Stimulated activated naive CD8-positive, alpha-beta T cell treated with anti-CD3 and anti-CD28 coated beads, Interleukin-15, amount 100 ng/mL, for 72 hours (primary cell): ENCODE measurements at places on chromosomes 4 and X.
A peak's percentile ranks its signal among the peaks of the same experiment; 100 is the strongest.

DNA sequence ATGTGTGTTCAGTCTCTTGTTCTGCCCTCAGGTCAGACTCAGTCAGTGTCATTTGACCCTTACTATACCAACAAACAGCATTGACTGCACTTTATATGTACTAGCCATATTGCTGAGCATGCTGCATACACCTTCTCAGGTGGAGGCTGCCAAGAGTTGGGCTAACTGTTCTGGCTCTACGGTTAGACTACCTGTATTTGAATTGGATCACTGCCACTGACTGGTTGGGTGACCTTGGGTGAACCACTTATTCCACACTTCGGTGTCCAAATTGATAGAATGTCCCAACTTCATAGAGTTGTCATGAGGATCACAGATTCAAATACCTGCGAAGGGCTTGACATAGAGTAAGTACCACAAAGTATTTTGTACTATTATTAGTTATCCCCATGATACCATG lies 91.2 kb upstream of the GPR50 start:
- DNase-seq: no peak

GRCh38 chr4:15545371-15545770 lies 75.7 kb downstream of the CC2D2A start:
- DNase-seq: no peak

DNA sequence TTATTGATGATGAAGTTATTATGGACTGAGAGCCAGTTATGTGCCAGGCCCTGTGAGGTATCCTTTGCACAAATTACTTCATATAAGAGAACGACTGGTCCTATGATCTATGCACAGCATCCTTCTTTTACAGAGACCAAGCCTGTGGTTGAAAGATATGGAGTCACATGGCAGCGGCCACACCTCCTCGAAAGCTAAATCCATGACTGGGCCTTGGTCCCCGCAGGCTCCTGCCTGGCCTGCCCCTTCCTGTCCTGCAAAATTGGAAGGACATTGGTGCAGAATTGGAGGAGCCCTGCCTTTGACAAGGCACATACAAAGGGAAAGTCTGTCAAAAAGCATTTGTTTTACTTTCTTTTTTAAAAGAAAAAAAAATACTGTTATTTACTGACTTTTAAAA lies 18.3 kb downstream of the SORBS2 start:
- DNase-seq: no peak

GRCh38 chr4:1077711-1078477 lies 35.5 kb downstream of the RNF212 start:
- no peak for DNase-seq

DNA sequence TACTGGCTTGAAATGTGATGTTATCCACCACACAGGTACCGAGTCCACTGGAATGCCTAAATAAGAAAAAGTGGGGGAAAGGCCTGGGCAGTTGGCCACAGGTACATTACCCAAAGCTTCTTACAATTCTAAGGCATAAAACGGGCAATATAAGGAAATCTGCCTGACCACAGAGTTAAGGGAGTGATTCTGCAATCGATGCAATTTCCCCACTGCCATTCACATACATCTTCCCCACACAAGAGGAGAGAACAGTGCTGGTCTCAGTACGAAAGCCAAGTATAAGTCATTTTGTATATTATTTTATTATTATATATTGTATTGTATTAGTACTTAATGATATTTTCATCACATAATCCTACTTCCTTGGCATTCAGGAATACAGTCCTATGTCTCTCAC lies 30.6 kb downstream of the RFC1 start:
- DNase-seq: no peak

- no peak for DNase-seq
These were observed 840 bp upstream of the P2RY10 start for GRCh38 chrX:78944351-78944750.

DNA sequence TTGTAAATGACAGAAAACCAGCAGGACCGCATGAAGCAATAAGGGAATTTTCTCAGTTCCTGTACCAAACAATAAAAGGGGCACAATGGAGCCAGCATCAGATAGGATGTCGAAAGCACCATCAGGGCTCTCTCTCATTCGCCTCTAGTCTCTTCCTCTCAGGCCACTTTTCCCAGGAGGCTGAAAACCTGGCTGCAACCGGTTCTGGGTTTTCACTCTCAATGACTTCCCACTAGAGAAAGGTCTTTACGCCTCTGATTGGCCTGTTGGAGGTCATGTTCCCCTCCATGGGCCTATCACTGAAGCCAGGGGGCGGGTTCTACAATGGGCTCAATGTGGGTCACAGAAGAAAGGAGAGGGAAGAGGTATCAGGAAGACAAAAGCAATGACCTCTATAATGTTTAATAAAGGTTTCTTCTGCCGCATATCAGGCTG lies 29.3 kb downstream of the ZNF827 start:
- no peak for DNase-seq

DNA sequence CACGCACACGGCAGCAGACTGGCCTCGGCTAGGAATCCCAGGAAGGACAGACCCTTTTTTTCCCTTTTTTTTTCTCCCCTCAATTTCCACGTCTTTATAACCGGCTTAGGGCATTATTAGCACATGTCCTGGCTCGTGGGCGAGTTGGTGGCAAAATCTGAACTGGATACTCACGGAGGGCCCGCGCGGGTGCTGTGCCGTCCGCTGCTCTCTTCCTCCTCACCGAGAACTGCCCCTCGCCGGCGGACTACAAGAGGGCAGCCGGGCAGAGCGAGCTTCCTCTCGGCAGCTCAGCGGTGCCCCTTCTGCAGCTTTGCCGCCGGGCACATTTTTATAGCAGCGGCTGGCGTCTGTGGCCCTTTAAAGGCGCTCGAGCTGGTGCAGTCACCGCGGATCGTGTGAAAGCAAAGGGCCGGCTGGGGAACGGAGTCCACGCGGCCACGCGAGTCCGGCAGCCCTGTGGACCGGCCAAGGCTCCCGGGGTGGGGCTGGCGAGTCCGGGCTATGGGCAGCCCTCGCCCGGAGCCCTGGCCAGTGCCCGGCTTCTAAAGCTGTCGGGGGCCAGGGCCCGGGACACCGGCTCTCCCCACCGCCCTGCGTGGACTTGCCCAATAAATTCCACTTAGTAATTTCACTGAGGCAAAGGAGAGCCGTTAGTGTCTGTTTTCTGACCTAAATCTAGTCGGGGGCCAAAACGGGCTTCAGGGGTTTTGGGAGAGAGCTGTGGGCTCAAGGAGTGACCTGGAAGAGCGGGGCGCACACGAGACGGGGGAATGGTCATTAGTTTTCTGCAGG lies 1.3 kb upstream of the CITED1 start:
- DNase-seq: peak; percentile 24
